ENCODE measurements at places on chromosomes 3 and 15.
A peak's percentile ranks its signal among the peaks of the same experiment; 100 is the strongest.

GRCh38 chr3:138898708-138899107, 48.2 kb downstream of the FOXL2 start:
- ATAC-seq: no peak

GRCh38 chr3:71890356-71890931, 105.5 kb upstream of the PROK2 start:
- peak; percentile 86 for ATAC-seq

DNA sequence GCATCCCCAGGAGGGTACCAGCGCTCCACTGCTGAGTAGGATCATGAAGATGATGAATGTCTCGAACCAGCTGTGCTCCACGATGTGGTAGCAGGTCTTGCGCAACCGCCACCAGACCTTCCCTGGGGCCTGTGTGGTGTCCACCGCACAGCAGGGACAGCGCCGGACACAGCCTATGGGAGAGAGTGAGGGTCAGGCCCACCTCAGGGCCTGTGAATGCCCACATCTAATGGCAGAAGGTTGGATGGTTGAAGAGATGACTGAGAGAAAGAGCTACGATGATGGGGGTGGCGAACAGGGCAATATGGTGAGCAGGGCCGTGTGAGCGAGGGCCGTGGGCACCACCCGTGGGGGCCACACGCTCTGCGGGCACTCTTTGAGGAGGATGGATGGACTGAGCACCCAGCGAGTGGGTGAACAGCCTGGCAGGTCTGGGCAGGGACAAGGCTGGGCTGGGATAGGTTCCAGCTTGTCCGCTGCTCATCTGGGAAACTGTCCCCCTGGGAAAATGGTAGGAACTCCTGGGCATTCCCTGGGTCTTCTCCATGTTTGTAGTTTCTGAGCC, 74.1 kb downstream of the SCN5A start:
- ATAC-seq: no peak

DNA sequence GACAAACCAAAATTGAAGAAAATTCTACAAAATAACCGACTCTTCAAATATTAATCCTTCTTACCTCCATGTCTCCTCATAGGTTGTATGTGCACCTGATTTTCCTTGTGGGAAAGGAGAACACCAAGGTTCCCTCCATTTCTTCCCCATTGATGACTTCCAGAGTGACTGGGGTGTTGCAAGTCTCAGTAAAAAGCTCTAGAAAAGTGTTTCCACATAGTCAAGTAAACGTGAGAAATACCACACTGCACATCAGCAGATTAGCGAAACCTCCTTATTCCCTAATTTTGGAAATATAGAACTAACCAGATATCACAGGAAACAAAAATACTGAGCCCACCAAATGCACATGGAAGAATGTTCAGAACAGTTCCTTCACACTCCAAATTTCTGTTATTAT, 4.9 kb upstream of the RPN1 start:
- no peak for ATAC-seq

DNA sequence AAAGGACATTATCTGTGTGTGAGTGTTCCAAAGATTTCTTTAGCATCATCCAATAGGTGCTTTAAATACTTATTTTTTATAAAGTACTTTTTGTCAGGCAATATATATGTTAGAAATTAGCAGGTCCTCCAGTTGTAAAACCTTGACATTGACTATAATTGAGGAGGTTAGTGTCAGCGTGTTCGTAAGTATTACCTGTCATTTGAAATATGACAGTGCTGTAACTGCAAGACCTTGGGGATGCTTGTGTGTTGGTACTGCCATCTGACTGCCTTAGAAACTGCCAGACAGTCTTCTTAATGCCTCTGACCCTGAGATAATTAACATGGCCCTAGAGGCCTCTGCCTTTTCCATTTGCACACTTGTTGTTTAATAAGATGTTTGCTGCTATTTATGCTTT, 170.7 kb downstream of the NAALADL2 start:
- no peak for ATAC-seq

GRCh38 chr3:171262431-171262830, 197.8 kb downstream of the TNIK start:
- no peak for ATAC-seq

DNA sequence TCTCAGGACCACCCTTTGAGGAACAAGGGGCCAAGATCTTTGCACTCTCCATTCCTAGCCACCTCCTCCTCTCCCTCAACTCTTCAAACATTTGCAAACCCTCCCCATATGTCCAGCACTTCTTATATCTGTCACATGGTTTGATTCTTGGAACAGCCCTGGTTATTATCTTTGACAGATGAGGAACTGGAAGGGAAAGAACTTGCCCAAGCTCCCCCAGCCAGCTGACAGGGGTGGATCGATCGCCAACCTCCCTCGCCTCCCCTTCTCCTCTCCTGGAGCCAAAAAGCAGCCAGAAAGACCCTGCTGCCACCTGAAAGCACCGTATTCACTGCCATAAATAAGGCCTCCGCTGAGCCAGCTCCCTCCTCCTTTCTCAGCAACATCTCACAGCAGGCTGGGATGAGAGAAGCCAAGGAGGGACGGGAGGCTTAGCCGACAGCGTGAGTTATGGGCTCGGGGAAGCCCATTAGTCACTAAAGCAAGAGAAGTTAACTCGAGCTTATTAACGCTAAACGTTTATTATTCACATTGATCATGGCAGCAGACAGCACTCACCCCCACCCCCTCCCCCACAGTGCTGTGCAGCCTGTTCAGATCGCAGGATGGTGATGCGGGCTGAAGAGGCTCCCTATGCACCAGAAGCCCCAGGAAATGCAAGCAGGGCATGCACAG, 22.2 kb upstream of the FGD5 start:
- ATAC-seq: no peak

GRCh38 chr3:142148044-142148791, 1.1 kb downstream of the TFDP2 start:
- no peak for ATAC-seq

GRCh38 chr3:104368760-104369159, 997.9 kb upstream of the ALCAM start:
- no peak for ATAC-seq

DNA sequence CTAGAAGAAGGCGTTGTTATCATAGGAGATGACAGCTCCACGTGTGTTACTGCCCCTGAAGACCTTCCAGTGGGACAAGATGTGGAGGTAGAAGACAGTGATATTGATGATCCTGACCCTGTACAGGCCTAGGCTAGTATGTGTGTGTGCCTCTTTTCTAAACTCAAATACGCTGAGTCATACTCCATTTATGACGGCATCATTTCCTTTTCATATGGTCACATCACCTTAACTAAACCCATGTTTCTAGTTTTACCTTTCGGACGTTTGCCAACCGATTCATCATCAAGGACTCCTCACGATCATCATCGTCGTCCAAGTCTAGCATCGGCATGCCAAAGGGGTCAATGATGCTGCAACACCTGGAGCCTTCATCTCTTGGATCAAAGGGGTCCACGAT, 149.0 kb downstream of the CBLB start:
- ATAC-seq: no peak

GRCh38 chr15:57060799-57061198, 142.4 kb downstream of the TCF12 start:
- no peak for ATAC-seq

- no peak for ATAC-seq
Measured at GRCh38 chr3:136844724-136845123, 17.3 kb upstream of the NCK1 start.

- ATAC-seq: no peak
Measured at GRCh38 chr3:4999531-5000184, 20.4 kb downstream of the BHLHE40 start.

- no peak for ATAC-seq
Measured at GRCh38 chr15:92195241-92195640, 198.4 kb upstream of the ST8SIA2 start.

- no peak for ATAC-seq
Measured at GRCh38 chr3:46574243-46574646, 8.1 kb upstream of the LRRC2 start.

DNA sequence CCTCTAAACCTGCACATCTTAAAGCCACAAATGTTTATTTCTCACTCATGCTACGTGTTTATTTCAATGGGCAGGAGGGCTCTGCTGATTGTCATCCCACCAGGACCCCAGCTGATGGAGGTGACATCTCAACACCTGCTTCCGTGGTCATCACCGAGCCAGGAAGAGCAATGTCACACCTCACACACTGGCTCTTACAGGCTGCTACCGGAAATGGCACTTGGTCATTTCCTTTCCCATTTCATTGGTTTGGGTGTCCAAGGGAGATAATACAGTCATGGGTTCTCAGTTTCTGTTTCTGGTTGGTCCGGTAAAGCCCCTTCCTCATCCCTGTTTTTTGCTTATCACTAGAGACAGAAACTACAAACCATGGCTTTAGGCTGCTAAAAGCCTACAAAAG, 41.9 kb downstream of the ABHD2 start:
- no peak for ATAC-seq

- ATAC-seq: no peak
Measured at GRCh38 chr15:26697913-26698312, 75.0 kb downstream of the GABRB3 start.

- ATAC-seq: no peak
Measured at GRCh38 chr3:44772099-44772442, 10.5 kb downstream of the KIF15 start.

DNA sequence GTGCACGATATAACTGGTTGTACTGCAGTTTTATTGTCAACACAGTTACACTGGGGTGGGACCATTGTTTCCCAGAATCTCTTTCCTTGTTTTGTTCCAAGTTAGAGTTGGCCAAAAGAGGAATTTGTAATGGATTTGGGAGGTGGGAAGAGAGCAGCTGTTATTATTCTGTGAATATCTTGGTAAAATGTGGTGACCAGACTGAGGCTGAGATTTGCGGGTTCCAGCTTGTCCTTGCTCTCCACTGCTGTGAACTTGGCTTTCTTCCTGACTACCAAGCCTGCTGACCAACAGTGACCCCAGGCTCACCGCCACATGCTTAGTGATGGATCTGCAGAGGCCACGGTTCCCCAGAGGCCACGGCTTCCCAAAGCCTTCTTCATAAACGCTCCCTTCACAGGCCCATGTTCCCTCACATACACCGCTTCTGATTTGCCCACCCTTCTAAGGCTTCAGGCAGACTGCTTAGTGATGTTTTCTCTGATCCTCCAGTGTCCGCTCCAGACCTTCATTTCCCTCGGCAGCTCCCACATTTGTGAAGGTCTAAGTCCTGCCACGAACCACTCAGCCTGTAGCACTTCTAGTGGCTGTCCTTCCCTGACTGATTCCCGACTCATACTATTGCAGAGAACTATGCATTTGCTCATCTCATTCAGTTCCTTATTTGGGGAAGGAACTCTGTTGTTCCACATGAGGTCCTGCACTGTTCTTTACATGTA, 525.5 kb upstream of the RGMA start:
- no peak for ATAC-seq

- ATAC-seq: no peak
Measured at GRCh38 chr15:31091481-31091880, 10.0 kb downstream of the TRPM1 start.

GRCh38 chr15:72778796-72779195, 4.8 kb downstream of the ADPGK start:
- ATAC-seq: no peak

- no peak for ATAC-seq
Measured at GRCh38 chr15:89370120-89370977, 35.7 kb upstream of the POLG start.

- no peak for ATAC-seq
Measured at GRCh38 chr15:66094331-66094730, 159.2 kb downstream of the MEGF11 start.

- ATAC-seq: no peak
Measured at GRCh38 chr3:76063019-76063418, 277.7 kb upstream of the ZNF717 start.

DNA sequence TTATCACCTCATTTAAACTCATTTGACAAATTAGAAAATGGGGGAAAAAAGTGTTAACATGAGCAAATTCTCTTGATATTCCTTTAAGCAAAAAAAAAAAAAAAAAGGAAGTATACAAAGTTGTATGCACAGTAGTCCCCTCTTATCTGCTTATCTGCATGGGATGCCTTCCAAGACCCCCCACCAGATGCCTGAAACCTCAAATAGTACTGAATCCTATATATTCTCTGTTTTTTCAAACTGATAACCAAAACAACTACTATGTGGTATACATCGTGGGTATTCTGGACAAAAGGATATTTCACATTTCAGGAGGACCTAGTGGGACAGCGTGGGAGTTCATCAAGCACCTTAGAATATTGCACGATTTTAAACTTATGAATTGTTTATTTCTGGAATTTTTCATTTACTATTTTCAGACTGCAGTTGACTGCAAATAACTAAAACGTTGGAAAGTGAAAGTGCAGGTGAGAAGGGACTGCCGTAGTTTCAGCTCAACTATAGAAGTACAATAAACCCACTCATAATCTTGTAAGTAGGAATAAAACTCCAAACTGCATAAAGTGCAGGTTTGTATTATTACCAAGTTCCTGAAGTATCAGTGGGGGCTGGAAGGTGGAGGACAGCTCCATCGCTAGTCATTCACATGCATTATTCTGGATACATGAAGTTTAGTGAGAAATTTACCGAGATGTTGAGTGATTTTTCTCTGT, 43.6 kb upstream of the PLCL2 start:
- ATAC-seq: no peak

DNA sequence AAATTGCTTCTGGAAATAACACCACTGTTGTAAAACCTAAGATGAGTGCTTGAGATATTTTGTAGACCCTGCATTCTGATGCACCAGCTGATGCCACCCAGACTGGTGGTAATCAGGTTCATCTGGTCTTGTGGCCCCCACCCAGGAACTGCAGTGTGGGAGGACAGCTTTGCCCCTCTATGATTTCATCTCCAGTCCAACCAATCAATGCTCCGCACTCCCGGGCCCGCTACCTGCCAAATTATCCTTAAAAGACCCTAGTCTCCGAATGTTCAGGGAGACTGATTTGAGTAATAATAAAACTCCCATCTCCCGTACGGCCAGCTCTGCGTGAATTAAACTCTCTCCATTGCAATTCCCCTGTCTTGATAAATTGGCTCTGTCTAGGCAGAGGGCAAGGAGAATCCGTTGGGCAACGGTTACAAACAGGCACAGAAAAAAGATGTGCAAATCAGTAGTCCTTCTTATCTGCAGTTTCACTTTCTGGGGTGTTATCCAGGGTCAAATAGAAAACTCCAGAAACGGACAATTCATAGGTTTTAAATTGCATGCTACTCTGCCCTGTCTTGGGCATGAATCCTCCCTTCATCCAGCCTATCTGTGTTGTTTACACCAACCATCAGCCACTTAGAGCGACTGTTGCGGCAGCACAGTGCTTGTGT, 29.2 kb upstream of the TRPM1 start:
- ATAC-seq: no peak

GRCh38 chr3:190205739-190206138, 85.0 kb upstream of the P3H2 start:
- no peak for ATAC-seq

GRCh38 chr3:177362626-177363025, 165.3 kb upstream of the TBL1XR1 start:
- ATAC-seq: no peak

DNA sequence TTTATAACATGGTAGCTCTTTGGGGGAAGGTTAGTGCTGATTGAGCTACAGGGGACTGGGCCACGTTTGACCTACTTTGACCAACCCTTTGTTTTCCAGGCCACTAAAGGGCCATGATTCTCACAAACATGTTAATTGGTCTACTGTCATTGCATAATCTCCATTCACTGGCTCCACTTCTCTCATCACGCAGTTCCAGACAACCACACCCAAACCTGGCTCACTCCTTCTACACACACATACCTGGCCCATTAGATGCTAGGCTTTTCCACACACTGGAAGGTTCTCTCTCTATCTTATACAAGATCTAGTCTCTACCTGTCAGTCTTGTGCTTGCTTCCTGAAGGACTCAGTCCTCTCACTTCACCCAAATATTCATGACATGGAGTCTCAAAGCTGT, 15.9 kb downstream of the TGM5 start:
- ATAC-seq: no peak

- peak; percentile 91 for ATAC-seq
Measured at GRCh38 chr3:11509173-11510000, 134.3 kb downstream of the VGLL4 start.

All from gastroesophageal sphincter (tissue), 4 donors.